T1000 (cell line): ENCODE measurements at places on chromosomes 2 and 18.

GRCh38 chr2:191693778-191694177, 15.8 kb downstream of the NABP1 start:
- no peak for DNase-seq

GRCh38 chr2:136402281-136402680, 284.3 kb upstream of the CXCR4 start:
- no peak for DNase-seq

- DNase-seq = no peak
Measured at GRCh38 chr2:41600460-41600859, 447.4 kb upstream of the PKDCC start.

DNA sequence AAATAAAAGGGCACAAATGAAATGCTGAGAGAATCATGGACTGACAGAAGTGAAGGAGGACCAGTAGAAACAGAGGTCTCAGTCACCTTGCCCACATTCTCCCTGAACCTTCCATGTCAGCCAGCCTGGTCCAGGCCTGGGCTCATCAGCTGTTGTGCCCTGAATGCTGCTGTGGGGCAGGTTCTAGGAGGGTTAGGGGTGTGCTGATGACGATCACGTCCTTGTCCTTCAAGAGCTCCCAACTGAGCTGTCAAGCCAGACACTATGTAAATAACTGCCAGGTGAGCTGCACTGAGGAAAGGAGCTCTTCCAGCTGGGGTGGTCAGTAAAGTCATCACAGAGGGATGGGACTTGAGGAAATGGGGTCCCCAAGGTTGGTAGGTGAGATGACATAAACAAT, 156.5 kb downstream of the SMAD2 start:
- no peak for DNase-seq

GRCh38 chr2:10519394-10519740, 71.2 kb upstream of the ODC1 start:
- DNase-seq = no peak

DNA sequence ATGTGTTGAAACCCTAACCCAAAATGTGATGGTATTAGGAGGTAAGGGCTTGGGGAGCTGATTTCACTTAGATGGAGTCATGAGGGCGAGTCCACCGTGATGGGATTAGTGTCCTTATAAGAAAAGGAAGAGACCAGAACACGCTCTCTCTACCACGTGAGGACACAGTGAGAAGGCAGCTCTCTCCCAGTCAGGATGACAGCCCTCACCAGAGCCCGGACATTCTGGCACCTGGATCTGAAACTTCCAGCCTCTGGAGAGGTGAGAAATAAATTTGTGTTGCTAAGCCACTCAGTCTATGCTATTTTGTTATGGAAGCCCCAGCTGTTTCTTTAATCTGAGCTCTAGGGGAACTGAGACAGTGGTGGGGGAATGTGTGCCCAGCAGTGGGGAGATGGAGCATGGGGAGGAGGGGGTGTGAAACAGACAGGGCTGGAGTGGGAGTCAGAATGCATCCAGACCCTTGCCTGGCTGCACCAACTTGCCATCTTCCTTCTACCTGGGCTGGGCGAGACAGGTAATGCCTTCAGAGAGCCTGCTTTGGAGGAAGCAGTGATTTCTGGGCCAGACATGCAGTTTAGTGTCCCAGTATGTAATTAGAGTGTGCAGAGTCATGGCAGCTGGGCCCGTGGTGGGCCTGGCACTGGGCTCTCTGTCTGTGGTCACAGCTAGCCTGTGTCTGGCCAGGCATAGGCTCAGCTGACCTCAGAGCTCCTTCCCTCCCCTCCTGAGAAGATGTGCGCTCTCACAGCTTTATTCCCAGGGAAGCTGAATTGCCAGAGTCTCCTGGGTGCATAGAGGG, 38.1 kb downstream of the RHOB start:
- DNase-seq = no peak

GRCh38 chr2:2102866-2103653, 228.0 kb downstream of the MYT1L start:
- no peak for DNase-seq

DNA sequence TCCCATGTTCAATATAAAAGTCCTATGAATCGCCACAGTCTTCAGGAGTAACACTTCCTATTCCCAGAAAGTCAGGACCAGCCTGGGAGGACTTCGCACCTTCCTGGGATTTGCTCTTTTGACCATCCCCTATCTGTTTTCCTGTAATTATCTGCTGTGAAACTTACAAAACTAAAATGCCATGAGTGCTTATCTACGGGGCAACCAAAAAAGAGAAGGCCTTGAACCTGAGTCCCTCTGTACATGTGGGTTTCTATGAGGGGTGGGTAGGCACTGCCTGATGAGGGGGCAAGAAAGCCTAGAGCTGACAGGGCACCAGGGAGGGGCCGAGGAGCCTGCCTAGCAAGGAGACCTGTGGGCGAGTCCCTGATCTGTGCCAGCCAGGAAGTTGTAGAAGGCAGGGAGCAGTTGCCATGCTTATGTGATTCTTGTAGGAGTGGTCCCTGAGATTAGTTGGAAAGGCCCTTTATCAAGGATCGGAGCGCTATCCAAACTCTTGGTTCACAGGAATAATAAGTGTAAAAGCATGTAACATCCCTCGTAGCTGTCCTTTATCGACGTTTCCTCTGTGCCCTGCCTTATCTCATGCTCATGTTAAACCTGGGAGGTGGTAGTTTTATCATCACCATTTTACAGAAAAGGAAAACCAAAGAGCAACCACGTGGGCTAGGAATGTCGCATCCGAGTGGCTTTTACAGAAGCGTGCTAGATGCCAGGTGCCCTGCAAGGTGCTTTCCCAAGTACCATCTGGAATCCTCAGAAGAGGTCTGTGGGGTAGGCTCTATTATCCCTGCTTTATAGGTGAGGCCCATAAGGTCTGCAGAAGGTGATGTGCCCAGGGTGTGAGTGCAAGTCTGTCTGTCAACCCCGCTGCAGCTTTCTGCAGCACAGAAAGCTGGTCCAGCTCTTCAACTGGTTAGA, 111.8 kb downstream of the B3GNT2 start:
- DNase-seq = no peak

- DNase-seq = no peak
Measured at GRCh38 chr2:82507657-82508056, 1951.4 kb downstream of the SUCLG1 start.

DNA sequence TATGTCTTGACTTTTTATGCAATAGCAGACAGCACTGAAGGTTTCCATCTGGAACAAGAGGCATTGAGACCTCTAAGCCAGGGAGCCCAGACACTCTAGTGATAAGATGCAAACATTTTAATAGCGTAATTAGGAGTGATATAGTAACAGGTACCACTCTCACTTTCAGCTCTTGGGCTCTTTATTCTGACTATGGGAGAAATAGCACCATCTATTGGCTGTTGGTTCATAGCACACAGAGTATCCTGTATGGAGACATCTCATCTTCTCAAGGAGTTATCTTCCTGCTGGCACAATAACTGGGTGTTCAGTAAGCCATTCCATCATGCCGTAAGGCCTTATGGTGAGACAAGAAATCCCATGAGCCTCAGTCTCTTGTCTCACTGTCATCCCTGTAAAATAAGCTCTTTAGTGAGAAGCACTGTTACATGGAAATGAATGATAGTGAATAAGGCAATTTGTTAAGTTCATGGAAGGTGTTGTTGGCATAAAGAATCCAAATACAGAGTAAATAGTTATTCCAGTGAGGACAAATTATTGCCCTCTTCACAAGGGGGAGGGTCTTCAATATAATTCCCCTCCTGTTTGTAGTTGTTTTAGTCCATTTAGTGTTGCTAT, 48.3 kb downstream of the THUMPD2 start:
- DNase-seq = no peak

GRCh38 chr18:31577195-31577594, 14.5 kb upstream of the TTR start:
- DNase-seq = no peak

GRCh38 chr2:136308611-136309010, 190.7 kb upstream of the CXCR4 start:
- DNase-seq = no peak

- DNase-seq = no peak
Measured at GRCh38 chr2:123434546-123435395, 590.3 kb upstream of the CNTNAP5 start.

DNA sequence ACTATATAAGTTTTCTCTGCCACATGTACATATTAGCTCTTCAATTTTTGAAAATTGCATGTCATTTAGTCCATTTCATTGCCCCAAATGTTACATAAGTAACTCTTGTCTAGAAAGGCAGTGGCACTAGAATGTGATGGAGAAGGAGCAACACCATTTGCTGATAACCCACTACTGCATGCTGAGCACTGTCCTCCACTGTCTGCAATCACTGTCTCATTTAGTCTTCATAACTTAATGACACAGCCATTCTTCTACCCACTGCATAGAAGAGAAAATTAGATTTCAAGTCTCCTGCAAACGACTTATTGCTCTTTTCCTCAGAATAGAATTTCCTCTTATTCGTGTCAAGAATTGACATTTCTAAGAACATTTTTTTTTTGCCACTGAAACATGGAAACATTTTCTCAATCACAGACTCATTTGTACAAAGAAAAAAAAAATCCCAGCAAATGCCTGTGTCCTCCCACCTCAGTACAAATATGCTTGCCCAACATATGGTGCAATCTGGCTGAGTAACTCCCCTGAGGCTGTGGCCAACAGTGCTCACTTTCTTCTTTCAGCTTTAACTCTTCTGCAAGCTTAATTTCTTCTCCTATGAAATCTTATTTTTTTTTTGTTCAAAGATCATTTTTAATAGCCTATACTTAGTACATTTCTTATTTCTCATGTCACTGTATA, 768.6 kb upstream of the HS6ST1 start:
- no peak for DNase-seq

DNA sequence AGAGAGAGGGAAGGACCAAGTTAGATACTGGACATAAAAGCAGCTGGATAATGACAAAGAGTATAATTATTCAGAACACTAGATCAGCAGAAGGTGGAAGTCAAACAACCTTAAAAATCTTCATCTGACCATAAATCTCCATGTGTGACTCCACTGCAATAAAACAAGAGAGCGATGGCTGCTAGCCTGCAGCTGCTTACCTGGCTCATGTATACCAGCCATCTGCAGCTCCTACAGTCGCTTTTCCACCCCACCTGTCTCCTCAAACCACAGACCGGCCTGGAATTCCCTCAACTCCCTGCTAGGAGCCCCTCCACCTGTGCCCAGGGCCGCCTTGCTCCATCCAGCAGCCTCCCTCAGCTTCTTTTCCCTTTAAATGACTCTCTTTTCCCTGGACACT, 64.5 kb downstream of the SLC4A5 start:
- DNase-seq = no peak

DNA sequence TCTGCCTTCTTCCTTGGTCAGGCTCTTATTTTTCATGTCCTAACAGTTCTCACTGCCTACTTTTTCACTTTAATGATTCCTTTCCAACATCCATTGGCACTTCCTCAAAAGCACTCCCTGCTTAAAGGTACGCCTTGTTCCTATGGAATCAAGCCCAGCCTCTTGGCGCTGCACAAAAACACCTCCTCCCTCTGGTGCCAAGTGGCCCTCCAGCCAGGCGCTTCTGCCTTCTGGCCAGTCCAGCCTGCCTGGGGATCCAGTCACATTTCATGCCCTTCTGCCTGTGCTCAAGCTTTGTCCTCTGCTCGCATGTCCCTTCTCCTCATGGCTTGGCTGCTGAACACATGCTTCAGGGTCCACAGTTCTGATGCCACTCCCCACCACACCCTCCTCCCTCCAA, 6.3 kb downstream of the TPRKB start:
- DNase-seq = no peak

GRCh38 chr2:128549646-128550260, 231.1 kb upstream of the HS6ST1 start:
- no peak for DNase-seq

DNA sequence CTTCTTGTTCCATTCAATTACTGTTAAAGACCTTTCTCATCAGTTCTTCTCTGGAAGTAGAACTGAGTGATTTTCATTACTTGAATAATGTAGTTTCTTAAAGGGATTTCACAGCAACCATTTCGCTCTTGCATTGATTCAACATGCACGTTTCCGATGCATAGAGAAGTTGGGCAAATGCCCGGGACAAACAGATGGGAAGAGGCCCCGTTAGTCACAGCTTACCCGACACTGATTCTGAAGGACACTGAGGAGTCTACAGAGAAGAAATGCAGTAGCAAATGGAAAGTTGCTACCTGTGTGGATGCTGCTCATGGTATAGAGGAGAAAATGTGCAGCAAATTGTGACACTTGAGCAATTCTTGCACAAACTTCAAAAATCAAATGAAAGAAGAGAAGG, 32.3 kb upstream of the GCG start:
- DNase-seq = no peak

GRCh38 chr2:61763605-61764034, 90.2 kb downstream of the FAM161A start:
- DNase-seq = no peak

DNA sequence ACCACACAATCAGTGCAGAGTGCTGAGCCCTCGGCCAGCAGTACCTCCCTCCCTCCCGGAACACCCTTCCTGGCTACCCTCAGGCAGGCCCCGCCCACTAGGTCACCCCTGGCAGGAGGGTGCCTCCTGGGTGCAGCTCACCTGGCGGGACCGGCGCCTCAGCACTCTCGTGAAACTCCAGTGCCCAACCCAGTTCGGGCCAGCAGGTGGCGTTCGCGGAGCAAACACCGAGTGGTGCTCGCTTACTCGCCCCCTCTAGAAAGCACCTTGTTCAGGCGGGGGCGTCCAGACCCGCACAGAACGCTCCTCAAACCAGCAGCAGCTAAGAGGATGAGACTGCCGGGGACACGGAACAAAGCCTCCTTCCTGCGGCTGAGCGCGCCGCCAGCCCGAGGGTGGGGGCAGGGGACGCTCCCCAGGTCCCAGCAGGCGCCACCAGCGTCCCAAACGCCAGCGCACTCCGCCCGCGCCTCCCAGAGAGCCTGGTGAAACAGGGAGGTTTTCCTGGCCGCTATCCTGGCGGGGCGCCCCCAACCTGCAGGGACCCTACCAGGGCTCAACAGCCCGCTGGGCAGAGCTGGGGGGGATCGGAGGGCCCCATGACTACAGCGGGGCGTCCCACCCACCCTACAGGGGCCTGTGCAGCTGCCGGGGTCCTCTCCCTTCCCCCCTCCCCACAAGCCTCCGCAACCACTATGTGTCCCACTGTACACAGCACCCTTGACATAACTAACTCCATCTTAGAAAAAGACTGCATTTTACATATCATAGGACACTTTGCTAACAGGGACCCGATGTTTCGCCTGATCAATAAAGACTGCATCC, 44.7 kb downstream of the MRPS5 start:
- DNase-seq = no peak

GRCh38 chr2:14749884-14750283, 117.4 kb downstream of the LRATD1 start:
- DNase-seq = no peak

DNA sequence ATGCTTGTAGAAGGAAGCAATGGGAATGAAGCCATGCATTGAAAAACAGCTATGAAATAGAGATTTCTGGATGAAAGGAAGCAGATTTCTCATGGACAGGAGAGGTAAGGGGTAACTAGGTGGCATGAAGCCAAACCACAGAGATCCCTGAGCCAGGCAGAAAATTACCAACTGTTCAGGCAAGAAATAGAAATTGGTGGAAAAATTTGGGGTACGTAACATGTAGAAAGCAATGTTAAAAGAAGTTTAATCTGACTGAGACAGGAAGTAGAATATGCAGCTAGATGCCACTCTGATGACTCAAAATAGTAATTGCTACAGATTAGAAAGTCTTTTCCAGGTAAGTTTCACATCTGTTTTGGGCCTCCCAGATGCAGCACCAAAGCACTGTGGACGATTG, 928.5 kb upstream of the CELF4 start:
- no peak for DNase-seq
